NCI-H1105 (cell line): ENCODE measurements at places on chromosomes 5 and 9.

GRCh38 chr9:113484258-113484730 lies 20.8 kb downstream of the RGS3 start:
- peak; percentile 62 for DNase-seq

- no peak for DNase-seq
These were observed 508.6 kb downstream of the TAF11L14 start for GRCh38 chr5:18142831-18143230.

DNA sequence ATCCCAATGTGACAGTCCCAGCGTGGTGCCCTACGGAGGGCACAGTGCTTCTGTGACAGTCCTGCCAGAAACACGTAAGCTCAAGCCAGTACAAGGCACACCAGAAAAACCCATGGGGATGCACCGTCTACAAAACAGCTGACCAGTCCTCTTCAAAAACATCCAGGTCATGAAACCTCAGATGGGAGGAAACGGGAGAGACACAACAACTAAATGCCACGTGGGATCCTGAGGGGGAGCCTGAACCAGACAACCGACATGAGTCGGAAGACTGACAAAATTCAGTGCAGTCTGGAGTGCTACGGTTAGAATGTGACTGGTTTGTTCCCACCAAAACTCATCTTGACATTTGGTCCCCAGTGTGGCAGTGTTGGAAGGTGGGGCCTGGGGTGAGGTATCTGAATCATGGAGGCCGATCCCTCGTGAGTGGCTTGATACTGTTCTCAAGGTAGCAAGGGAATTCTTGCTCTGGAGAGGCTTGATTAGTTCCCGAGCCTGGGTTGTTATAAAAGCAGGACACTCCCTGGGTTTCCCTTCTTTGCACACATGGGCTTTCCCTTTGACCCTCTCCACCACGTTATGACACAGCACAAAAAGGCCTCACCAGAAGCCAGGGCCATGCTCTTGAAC lies 55.4 kb downstream of the ADAMTS2 start:
- DNase-seq, result no peak

DNA sequence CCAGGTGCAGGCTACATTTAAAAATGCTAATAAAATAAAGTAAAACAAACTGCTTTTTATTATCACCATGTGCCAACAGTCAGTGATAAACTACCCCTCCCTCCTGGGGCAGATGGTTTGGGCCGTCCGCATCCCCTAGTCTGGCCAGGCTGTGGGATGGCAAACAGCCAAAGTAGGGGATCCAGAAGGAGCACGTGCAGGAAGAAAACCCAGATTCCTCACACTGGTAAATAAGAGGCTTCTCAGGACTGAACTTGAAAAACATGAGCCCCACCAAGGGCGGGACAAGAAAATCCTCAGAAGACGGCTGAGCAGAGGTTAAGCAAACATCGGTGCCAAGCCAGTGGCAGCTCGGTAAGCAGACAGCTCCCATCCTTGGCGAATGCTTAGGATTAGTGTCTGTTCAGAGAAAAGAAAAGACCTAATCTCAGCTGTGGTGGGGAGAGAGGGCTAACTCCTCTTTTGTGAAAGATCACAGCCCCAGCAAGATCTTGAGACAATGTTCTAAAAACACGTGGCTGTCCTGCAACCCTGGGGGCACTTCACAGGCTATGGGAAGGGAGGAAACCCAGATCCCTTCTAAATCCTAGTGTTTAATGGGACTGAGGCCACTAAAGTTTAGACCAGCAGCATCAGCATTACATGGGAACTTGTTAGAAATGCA lies 46.5 kb upstream of the GDNF start:
- DNase-seq, result no peak

GRCh38 chr5:142834504-142834903 lies 64.3 kb downstream of the ARHGAP26 start:
- DNase-seq, result no peak

DNA sequence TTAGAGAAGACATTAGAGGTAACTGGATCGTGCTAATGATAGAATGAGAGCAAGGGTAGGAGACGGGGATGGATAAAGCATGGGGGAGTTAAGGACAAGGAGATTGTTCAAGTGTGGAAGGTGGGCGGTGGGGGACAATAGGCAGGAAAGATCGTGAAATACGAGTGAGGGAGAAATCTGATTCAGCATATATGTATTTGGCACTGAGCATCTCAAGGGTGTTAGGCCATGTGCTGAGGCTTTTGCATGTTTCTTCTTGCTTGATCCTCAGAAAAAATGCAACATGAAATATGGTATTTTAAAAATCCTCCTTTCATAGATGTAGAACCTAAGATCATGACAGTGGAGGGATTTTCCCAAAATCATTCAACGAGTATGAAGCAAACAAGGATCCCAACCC lies 240.5 kb downstream of the PAPPA start:
- DNase-seq, result no peak

DNA sequence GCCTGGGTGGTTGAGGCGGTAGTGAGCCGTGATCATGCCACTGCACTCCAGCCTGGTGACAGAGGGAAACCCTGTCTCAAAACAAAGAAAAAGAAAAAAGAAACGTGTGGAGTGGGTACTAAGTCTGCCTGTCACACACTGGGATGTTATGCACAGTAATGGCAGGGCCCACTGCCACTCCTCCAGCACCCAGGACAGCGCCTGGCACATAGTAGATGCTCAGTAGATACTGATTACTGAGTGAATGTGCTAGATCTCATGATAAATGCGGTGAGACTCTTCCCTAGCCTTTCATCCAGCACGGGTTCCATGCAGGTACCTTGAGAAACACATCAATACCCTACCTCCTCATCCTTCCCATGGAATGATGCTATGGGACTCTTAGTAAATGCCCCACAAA lies 87.4 kb upstream of the HSPA9 start:
- DNase-seq, result no peak

GRCh38 chr5:154332451-154332850 lies 113.3 kb upstream of the SAP30L start:
- DNase-seq, result no peak

DNA sequence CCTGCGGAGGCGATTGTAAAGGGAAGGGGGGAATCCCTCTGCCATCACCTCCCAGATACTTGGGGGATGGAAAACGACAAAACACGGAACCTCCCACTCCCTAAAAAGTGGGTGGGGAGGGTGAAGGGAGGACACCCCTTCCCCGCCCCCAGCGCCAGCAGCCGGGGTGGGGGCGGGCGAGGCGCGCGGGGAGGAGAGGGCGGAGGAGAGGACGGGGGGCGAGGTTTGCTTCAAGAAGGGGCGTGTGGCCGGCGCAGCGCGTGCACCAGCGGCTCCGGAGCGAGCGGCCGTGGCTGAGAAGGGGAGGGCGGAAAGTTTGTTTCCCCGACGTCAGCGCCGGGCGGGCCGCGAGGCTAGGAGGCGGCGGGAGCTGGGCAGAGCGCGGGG lies at the start of gene PRRX2:
PRRX2 (plus strand) TSS at position 259 of the 387 bp plus-strand sequence. CDS start 221 bp downstream, outside the sequence.
- DNase-seq, result no peak

GRCh38 chr9:2128141-2128540 lies 113.0 kb downstream of the SMARCA2 start:
- no peak for DNase-seq

GRCh38 chr9:99560561-99560960 lies 261.1 kb upstream of the NR4A3 start:
- no peak for DNase-seq

GRCh38 chr5:116492776-116493175 lies 81.8 kb downstream of the SEMA6A start:
- no peak for DNase-seq

- no peak for DNase-seq
These were observed 78.7 kb downstream of the CRB2 start for GRCh38 chr9:123434619-123435240.

- no peak for DNase-seq
These were observed 21.4 kb downstream of the CEP72 start for GRCh38 chr5:633501-633955.

GRCh38 chr5:72814864-72815263 lies 1.6 kb upstream of the TNPO1 start:
- DNase-seq, result no peak

DNA sequence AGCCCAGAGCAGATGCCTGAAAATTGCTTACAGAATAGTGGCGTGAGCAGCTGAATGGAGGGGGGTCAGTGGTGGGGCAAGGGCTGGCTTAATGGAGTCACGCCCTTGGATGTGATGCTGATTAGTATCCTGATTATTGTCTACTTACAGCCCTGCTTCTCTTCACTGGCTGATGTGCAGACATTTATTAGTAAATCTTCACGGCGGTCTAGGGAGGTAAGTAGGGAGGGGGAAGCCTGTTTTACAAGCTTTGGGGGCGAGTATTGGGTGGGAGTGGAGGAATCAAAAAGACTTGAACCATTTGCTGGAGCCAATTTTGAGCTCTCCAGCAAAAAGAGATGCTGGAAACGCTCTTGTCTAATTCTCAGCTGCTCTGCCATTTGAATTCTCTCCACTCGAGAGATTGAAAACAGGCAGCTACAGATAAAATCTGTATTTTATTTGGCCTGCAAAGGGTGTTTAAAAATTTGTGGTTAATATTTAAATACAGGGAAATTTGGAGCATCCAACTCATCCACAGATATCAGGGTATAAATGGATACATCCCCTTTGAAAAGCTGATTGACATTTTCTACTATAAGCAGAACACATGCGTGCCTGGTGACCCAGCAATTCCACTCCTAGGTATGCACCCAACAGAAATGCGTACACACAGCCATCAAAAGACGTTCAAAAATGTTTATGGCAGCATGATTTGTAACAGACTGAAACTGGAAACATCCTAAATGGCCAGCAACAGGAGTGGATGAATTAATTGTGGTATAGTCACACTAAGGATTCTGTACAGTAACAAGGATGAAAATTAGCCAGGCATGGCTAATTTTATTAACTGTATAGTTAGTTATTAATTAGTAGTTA lies 19.5 kb upstream of the ALDH1B1 start:
- no peak for DNase-seq

- DNase-seq, result no peak
These were observed 212.3 kb upstream of the TMEM161B start for GRCh38 chr5:88480801-88481499.

DNA sequence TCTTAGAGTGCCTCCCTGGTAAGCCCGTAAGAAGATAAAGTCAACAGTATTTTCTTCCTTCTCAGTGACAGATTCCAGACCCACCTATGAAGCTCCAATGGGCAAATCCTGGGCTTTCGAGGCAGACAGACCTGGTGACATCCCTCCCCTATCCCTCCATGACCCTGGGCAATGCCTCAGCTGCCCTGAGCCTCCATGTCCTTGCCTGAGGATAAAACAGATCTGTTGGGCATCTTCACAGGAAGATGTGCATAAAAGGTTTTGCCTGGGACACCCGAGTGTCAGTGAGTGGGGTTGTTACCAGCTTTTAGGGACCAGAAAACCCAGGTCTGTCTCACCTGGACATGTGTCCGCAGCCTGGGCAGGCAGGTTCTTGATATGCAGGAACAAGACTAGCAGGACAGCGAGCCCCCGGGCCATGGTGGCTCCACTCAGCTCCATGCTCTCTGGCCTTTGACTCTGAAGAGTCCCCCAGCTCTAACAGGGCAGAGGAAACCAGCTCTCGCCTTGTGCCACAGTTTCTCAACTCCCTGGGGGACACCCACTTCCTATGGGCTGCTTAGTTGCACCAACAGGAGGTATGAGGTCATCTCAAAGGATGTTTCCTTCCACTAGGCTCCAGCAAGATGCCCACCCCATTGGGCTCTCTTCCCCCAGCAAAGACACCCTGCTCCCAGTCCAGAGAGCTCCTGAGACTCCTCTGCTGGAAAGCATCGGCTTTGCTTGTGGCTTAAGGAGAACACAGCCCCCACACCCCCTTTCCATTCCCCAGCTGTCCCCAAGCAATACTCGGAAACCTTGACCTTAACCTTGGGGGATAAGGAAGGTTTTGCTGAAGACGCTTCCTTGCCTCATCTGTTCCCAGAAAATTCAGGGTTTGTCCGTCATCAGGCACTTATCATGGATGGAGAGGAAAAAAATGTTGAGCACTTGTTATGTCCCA lies at the start of gene FCN1:
FCN1 (minus strand) TSS at position 482 of the 943 bp plus-strand sequence; CDS start at position 441, 41 bp downstream.
- DNase-seq, result no peak

DNA sequence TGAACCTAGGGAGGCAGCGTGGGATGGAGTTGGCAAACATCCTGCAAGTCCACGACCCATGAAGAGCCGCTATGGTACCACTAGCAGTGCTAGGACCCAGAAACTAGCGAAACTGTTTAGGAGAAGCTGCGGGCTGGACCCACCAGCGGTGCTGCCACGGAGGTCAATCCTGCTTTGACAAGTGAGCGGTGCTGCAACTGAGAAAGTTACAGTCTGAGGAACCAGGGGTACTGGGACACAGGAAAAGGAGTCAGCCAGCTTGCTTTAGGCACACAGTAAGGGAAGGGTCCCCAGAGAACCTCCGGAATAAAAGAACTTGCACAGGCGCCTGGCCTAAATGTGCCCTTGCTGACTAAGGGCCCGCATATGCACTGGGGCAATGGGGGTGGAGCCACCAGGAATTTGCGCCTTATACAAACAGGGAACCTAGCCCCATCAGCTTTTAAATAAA lies 23.6 kb upstream of the ANXA2R start:
- no peak for DNase-seq

GRCh38 chr5:30502277-30502676 lies 691.2 kb upstream of the CDH6 start:
- no peak for DNase-seq

DNA sequence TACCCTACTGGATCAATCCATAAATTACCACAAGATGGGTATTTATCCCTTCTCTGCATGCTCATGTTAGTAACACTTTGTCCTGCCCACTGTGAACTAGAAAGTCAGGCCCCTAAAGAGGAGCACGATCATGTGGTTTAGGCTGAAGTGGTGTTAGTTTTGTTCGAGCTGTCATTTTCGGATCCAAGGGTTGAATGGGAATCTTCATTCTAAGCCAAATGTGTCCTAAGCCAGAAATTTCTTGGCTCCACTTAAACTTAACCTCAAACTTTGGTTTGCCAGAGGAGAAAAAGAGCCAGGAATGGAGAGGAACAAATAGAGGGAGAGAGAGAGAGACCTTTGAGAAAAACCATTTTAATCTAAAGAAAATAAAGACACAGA lies 837.7 kb upstream of the ZNF608 start:
- DNase-seq, result no peak

DNA sequence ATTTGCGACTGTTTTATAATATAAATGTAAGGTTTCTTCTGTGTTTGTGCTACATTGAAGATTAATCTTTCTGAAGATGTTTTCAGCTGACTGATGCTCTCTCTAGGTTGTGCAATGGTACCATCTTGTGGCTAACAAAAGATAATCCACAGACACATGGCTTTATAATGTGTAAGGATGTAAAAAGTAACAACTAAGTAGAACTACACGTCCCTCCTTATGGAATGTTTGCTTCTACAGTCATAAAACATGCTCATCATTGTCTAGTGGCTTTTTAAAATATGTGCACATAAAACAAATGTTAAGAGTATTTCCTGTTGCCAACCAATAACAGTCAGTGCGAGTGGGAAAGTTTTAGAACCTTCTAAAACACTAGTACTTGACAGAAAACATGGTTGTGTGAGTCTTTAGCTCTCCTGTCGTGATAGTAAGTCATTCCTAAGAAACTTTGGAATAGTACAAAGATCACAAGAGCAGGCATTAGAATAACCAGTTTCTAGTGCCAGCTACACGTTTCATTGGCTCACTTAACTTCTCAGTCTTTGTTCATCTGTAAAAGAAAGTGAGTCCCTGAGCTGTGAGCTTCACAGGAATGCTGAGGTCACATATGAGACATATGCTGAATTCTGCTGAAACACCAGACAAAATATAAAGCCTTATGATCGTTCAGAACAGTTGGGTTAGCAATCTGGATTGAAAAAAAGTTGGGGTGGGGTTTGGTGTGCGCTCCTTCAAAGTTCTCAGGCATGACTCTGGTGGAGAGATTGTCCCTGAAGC lies 75.7 kb upstream of the GLIS3 start:
- no peak for DNase-seq

GRCh38 chr9:129572517-129572916 lies 48.4 kb downstream of the C9orf50 start:
- no peak for DNase-seq

GRCh38 chr5:154866841-154867240 lies 8.4 kb downstream of the CNOT8 start:
- DNase-seq, result no peak
